ENCODE measurements at places on chromosomes 6 and 20.

DNA sequence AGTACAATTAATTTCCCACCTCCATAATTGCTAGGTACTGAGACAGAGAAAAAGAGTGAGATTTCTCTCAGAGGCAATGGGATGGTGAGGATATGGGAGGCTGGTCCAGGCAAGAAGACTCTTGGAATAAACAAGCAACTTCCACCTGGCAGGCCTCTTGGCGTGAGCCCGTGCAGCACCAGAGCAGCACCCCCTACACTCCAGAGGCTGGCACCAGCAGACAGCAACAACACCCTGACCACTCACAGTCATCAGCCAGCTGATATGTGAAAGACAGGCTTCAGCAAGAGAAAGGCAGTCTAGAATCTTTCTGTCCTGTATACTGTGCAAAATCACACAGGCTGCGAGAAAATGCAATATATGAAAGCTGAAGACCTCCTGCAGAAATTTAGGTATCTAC lies 59.7 kb downstream of the KIF13A start:
- DNase-seq, result no peak

GRCh38 chr6:11425876-11426275 lies 111.7 kb upstream of the TMEM170B start:
- DNase-seq, result no peak

- no peak for DNase-seq
These were observed 24.9 kb downstream of the SAYSD1 start for GRCh38 chr6:39090036-39090435.

DNA sequence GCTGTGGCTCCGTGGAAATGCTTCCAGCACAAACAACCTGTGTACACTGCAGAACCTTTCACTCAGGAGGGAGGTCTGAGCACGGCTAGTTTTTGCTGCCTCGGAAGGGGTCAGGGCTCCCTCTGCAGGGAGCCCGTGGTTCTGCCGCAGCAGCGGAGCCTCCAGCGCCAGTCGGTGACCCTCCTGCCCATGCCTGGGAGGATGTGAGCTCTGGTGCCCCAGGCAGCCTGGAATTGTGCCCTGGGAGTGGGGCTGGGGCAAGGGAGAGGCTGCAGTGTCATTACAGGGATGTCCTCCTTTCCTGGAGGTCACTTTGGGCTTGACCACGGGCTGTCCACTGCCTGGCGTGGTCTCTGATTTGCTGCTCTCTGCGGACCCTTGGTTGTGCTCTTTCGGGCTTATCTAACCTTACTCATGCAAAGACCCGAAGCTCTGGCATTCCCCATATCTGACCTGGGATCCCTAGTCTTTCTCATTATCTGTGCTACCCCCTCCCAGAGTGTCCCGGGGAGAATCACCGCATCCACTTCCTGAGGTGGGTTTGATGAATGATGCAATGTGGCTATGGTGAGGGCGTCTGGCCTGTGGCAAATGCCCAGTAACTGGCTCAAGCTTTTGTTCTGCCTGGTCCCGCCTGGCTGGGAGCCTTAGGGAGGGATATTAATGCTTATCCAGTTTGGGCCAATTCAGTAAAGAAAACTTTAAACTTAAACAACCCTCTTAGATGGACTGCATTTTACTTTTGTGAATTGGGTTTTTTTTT lies 59.6 kb upstream of the TAGAP start:
- peak; percentile 42 for DNase-seq
